Fibroblast of mammary gland (primary cell): ENCODE measurements at places on chromosomes 3 and 15.

- no peak for DNase-seq
Observed at GRCh38 chr15:49908933-49909295, 210.1 kb downstream of the ATP8B4 start.

DNA sequence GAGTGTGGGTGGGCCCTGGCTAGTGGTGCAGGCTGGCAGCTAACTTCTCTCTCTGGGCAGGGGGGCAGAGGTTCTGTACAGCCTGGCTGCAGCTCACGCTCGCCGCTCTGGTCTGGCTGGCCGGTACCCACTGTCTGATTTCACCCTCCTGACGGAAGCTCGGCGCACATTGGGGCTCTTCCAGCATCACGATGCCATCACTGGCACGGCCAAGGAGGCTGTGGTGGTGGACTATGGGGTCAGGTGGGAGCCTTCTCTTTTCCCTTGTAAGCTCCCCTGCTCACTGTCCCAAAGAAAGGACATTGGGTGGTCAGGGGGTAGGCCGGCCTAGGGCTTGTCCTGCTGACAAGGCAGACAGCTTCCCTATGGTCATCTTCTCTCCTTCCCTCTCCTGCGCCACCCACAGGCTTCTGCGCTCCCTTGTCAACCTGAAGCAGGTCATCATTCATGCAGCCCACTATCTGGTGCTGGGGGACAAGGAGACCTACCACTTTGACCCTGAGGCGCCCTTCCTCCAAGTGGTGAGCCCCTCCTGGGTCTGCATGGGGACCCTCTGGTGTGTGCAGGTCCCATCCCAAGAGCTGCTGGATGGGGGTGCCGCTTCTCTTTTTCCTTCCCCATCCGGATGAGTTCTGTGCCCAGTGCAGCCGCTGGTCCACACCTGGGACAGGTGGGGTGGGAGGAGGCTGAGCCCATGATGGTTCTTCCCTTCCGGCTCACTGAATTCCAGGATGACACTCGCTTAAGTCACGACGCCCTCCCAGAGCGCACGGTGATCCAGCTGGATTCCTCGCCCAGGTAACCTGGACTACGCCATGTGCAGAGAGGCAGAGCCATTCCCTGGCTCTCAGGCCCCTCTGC, 7.6 kb downstream of the MAN2A2 start:
- no peak for DNase-seq

DNA sequence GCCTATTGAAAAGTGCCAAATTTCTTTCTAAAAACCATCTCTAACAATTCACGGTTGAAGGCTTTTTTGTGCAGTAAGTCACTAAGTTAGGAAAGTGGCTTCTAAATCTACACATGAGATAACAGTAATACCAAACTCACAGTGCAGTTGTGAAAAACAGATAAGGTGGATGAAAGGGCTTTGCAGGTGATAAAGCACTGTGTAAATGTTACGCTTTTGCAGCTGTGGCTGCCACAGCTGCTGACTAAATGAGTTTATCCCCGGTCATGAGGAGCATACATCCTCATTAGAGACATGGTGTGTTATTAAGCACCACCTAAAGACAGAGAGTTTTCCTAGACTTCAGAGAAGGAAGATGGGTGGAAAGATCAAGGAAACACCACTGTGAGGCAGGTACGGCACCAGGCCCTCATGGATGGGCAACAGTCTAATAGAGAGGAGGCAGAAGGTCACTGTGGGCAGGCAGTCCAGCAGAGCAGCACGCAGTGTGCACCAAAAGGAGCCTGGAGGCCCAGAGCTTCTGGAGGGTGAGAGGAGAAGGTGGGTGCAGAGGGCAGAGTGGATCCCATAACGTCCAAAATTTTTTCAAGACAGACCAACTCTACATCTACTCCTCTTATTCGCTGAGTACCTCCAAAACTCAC, 68.5 kb downstream of the FMN1 start:
- no peak for DNase-seq

DNA sequence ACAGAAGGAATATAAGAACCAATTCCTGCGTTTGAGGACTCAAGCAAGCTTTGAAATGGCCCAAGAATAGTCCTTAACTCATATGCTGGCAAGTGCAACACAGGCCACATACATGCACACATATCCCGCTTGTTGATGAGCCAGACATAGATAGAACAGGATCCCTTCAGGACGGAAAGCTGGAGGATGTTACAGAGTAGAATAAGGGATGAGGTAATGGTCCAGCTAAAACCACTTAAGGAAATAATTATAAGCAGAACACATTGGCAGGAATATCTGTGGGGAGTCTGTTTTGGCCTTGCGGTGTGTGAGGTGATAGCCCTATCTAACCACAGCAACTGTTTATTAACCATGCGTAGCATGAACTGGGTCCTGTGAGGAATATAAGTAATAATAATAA, 25.0 kb downstream of the SCG3 start:
- DNase-seq, result peak; percentile 86

- DNase-seq, result peak; percentile 38
Observed at GRCh38 chr15:35912196-35912595, 366.2 kb upstream of the DPH6 start.

GRCh38 chr15:32852017-32852416, 134.2 kb downstream of the GREM1 start:
- DNase-seq, result no peak

DNA sequence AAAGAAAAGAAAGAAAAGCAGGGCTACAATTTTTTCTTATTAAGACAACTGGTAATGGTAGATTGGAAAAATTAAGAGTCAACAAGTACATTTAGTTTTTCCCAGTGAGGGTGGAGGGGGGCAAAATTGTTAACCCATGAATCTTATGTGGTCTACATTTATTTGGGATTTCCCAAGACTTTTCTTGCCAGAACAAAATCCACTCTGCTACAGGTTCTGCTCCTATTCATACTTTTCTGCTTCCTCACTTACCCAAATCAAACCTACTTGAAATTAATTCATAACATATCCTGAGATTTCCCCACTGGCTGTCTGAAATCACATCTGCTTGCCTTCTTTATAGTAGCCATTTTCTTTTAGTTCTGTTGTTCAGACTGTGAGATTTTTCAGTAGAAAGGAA, 41.1 kb downstream of the VGLL3 start:
- peak; percentile 74 for DNase-seq

DNA sequence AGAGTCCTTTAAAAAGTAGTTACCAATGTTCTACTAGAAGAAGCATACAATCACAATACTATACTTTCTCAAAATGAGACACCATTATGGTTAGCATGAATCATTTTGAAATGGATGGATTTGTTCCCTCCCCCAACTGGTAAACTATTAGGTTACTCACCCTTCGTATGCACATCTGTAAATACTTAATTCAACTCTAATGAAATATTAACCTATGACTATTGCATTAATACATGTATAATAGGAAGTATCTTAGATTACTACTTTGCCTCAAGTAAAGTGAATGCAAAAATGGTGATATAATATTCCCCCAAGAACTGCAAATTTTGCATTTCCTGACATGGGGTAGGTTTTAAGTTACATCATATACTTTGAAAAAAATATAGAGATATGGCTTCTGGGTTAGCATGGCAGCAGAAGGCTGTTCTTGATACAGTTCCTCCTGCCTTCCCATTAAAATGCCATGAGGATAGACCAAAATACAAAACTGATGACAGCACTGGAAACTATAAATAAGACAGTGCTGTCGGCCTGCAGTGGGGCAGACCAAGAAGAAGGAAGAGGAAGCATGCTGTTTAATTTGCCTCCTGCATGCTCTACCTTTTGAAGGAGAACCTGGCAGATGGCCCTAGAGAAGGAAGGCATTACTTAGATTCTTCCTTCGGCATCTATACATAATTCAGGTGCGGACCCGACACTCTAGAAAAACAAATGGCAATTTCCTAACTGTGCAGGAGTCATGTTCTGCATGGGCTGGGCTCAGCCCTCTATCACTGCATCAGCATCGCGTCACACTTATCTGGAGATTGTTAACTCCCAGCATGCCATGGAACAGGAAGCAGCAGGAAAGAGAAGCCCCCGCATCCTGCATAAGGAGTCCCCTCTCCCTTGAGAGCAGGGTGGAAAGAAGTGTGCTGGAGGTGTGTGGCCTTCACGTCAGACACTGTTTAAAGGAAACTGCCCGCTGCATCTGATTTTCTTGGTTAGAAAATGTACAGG, 41.8 kb upstream of the NEO1 start:
- DNase-seq, result peak; percentile 58

GRCh38 chr3:66482018-66482404, 18.8 kb downstream of the LRIG1 start:
- no peak for DNase-seq

DNA sequence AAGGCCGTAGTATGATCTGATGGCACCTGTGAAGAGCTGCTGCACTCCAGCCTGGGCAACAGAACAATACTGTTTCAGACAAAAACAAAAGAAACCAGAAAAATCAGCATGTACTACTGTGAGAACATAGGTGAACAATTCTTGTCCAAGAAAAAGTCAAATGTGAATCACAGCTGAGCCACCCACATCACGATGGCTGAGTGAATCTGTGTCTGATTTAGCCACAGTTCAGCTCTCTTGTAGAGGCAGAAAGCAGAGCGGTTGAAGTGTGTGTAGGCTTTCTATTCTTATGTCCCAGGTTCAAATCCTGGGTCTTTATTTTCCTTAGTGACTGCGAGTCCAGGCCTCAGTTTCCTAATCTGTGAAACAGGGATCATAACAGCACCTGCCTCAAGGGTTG, 4.4 kb upstream of the FURIN start:
- no peak for DNase-seq

- DNase-seq, result peak; percentile 90
Observed at GRCh38 chr15:58469432-58470353, 37.9 kb downstream of the LIPC start.

- no peak for DNase-seq
Observed at GRCh38 chr3:26920646-26921478, 298.3 kb downstream of the LRRC3B start.

DNA sequence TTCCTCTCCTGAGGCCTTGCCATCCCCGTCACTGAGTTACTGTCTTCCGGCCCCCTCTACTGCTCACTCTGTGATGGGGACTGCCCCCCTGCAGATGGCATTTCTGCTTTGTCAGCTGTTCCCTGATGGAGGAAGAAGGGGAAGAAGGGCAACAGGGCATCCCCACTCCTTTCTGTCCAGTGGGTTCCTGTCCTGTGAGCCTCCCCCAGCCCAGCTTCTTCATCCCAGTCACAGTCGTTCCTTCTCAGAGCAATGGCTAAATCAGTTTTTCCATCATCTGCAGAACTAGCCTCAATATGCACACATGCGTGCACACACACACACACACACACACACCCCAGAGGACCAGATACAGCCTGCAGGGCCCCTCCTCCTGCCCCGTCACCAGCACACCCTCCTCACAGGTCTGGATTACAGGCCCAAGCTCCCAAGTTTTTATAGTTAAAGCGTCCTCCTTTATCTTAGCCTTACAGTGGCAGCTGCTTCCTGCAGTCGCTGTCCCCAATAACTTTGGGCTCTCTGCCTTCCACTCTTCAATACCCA, 21.4 kb downstream of the ALDH1L1 start:
- DNase-seq, result no peak

DNA sequence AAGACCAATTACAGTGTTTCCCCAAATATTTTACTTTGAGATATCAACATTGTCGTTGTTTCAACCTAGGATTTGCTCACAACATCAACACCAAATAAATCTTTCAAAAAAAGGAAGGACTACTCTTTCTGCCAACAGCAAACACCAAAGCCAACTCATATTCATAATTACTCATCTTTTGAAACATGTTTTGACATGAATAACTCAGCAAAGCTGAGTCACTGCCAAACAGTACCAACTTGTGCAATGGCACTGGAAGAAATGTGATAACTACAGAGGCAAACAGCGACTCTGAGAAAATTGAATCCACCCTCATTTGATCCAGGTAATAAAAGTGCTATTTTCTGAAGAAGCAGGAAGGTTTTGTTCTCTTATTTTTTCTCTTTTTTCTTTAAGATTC, 67.2 kb downstream of the PEX5L start:
- peak; percentile 74 for DNase-seq

DNA sequence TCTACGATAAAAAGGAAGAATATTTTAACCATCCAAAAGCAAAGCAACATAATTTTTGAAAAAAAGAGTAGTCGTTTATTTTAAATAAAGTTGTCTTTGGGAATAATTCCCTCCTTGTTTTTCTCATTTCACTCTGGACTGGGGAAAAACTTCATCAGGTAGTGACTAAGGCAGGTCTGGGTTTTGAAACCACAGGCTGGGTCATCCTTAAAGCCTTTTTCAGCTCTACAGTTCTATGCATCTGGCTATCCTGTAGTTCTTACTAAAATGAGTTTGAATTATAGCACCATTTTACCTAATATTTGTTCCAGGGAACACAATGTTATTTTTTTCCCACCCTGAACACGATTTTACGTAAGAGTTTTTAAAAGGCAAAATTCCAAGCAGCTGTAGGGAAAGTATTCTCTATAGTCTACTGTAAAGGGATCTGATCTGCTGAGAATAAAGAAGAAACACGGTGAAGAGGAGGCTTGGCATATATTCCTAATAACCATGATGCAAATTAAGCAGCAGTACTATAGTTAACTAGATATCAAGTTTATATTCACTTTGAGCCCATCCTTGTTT, 107.7 kb downstream of the OSBPL10 start:
- DNase-seq, result peak; percentile 27

DNA sequence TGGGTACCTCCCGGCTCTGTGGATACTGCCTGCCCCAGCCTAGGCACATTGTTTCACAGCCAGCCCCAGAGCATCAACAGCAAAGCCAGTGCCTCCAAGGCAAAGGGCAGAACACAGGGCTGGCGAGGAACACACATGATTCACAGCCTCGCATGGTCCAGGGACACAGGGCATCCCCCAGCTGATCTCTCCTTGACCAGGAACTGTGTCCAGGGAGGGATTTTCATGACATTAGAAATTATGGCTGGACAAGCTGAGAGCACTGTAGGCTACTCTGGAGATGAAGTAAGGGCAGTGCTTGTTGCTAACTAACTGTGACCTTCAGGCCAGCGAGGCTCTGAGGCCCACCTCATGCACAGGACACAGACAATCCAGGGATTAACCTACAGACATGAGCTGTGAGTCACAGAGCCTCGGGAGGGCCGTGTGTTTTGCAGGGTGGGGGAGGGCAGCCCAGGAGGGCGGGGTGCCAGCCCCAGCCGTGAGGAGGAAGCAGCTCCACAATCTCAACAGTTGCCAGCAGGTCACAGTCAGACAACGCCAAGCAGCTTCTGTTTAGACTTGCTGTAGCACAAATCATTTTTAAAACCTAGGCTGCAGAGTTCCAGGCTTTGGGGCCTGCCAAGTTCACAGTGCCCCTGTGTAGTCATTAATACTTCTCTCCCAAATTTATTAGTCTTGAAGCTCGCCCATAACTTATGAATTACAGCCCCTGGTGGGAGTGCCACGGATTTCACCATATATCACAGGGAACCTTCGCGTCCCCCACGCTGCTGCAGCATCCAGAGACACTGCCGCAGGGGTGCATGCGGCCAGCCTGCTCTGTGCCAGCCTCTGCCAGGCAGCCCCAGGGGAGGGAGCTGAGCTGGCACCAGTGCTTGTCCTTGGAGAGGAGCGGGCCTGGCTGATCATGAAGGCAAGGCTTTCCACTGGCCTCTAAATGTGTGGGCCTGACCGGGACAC, 114.7 kb downstream of the ETFA start:
- peak; percentile 86 for DNase-seq

- no peak for DNase-seq
Observed at GRCh38 chr3:29627136-29628117, 346.6 kb downstream of the RBMS3 start.

GRCh38 chr3:123817413-123817812, 66.7 kb downstream of the MYLK start:
- no peak for DNase-seq

GRCh38 chr3:172705170-172705569, 5.7 kb downstream of the NCEH1 start:
- DNase-seq, result no peak
